ENCODE measurements at places on chromosomes 4 and X. TPM values are rescaled to one million over a fixed set of nuclear protein-coding genes. Genes with fewer than 3 reads are reported as not detected.

DNA sequence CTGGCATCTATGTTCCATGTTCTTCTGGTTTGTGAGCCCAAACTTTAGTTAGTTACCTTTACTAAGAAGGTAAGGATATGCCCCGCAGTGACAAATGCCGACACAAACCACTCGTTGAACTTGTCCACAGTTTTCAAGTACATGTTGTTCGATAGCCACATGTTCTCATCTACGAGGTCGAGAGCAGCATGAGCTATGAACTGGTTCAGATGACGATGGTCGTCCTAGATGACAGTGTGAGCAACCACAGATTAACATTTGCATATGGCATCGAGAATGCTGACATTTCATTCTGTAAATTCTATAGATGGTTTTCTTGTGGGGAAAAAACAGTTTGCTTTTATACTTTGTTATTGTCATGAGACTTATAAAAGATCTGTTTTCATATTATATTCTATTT lies 18.0 kb downstream of the TRAPPC2 start:
- no peak for DNase-seq
- H3K27ac ChIP-seq = no peak overlapping the region
- H3K27me3 ChIP-seq = no peaks in the 10 kb centered on the region
- no peak overlapping the region for H3K4me3 ChIP-seq

Gene ALB
- total RNA-seq = not detected

Gene HELQ
- 9.6 TPM for total RNA-seq

Gene MAP3K15
- total RNA-seq = not detected

DNA sequence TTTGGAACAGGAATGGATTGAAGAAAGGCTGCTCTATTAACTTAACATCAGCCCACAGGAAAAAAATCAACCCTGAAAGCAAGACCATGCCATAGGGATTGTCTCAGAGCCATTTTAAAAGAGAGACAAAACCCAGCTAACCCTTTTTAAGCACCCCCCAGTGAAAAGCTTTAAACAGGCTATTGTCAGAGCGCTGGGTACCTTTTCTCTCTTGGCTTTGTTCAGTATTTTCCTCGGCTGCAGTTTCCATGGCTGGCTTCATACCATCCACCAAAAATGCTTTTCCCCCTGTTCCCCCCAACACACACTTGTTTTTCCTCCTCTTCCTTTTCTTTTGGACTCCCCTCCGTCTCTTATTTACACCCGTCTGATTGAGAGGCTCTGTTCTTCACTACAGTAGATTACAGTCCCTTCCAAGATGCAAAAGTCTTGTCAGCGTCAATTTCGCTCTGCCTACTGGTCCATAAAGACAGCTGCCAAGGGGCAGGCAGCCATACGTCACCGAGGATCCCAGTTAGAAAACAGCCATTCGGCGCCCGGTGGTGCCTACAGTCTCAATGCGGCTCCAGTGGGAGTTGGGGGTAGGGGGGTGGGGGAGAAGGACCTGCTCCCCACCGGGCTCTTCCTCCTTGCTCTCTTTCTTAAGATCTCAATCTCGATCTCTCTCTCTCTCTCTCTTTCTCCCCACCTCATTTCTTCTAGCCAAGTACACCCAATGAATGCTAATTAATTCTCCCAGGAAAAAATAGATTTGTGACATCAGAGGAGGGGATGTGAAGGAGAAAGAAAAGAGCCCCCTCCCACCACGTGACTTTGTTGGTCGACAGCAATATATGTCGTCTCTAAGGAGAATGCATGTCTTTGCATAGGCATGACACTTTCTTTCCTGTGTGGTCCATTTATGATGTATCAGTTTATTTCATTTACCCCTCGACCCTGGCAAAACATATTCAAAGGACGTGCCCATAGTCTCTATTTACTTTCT lies at the start of gene GPM6B:
Gene GPM6B, minus strand, starts transcription at position 451 of the 985 bp plus-strand sequence. Its CDS starts 189 bp downstream, at position 262.
- no peak within 1 kb of the TSS for H3K4me3 ChIP-seq
- peaks cover 2% of the 10 kb centered on the region for H3K36me3 ChIP-seq
- peaks cover 2% of the 10 kb centered on the region for H3K27me3 ChIP-seq
- H3K27ac ChIP-seq = no peak within 1 kb of the TSS
- no peaks in the 10 kb centered on the region for H3K4me1 ChIP-seq

DNA sequence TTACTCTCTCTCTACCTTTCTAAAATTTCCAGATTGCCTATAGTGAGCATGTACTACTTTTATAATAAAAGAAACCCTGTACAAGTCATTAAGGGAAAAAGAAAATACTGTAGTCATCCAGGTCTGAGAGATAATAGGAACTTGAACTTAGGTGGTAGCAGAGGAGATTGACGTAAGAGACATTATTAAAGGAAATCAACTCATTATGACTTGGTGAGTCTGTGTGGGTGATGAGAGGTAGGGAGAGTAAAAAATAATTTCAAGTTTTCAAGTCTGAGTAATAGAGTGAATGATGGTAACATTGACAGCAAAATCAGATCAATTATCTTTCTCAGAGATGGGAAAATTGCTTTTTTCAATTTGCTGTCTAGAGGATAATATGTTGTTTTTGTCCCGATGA lies 44.0 kb upstream of the ZCCHC12 start:
- peaks cover 2% of the 10 kb centered on the region for H3K36me3 ChIP-seq
- H3K27ac ChIP-seq = no peak overlapping the region
- no peak for DNase-seq
- H3K4me3 ChIP-seq = no peak overlapping the region
- H3K4me1 ChIP-seq = no peaks in the 10 kb centered on the region

DNA sequence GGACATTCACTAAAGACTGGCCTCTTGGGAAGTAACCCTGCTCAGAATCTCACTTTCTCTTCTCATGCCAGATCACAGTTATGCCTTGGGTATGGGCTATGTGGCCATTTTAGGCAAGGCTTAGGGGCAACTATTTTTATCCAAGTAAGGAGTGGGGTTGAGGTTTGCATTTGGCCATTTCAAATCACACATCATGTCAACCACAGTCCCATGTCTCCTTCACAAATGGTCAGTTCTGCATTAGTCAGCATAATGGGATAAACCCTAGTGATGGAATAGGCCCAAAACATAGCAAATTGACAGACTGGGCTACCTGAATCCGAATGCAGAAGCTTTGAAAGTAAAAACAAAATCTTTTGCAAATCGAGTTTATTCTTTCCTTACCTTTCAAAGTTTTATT lies 827 bp upstream of the RTL3 start:
- no peaks in the 10 kb centered on the region for H3K36me3 ChIP-seq
- no peak overlapping the region for H3K4me3 ChIP-seq
- H3K4me1 ChIP-seq = peaks cover 33% of the 10 kb centered on the region

DNA sequence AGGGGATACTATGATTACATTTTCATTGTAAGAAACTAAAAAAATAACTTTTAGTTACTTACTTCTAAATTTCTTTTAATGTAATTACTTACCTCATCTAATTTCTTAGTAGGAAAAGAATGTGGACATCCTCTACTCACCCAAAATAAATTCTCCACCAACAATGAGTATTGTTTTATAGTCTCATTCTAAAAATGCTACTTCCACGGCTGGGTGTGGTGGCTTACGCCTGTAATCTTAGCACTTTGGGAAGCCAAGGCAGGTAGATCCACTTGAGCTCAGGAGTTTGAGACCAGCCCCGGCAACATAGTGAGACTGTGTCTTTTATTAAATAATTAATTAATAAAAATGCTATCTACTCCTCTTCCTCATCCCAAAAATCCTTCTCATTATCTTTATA lies 99.8 kb downstream of the PPA2 start:
- H3K36me3 ChIP-seq = no peaks in the 10 kb centered on the region
- no peaks in the 10 kb centered on the region for H3K27me3 ChIP-seq
- DNase-seq = no peak

DNA sequence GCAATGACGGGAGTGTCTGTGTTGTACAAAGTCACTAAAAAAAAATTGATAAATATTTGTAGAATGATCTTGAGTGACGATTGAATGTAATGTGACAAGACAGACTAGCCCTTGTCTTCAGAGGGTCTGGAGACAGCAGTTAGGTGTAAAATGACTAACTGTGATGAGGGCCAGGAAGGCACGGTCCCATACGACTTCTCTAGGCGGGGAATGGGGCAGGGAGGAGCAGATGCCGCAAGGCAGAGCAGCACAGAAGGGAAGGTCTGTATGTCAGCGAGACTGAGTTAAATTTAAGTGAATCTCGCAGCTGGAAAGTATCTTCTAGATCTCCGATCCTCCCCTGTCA lies 405 bp downstream of the CENPE start:
- H3K4me3 ChIP-seq = peak overlapping the region; percentile 91
- no peak for DNase-seq
- H3K36me3 ChIP-seq = peaks cover 1% of the 10 kb centered on the region
- H3K4me1 ChIP-seq = peaks cover 10% of the 10 kb centered on the region
- peak overlapping the region; percentile 99 for H3K27ac ChIP-seq

Gene NOX1
- not detected for total RNA-seq

- H3K27ac ChIP-seq = no peak overlapping the region
- peaks cover 21% of the 10 kb centered on the region for H3K27me3 ChIP-seq
- no peaks in the 10 kb centered on the region for H3K36me3 ChIP-seq
Observed at GRCh38 chr4:99651811-99652485, 5.7 kb downstream of the C4orf54 start.

Gene HOPX
- total RNA-seq = 2.7 TPM

Gene NWD2
- not detected for total RNA-seq

All from chondrocyte (in vitro differentiated cells).